Chondrocyte (in vitro differentiated cells): ENCODE measurements at places on chromosomes 1 and 21. TPM values are rescaled to one million over a fixed set of nuclear protein-coding genes. Genes with fewer than 3 reads are reported as not detected.

DNA sequence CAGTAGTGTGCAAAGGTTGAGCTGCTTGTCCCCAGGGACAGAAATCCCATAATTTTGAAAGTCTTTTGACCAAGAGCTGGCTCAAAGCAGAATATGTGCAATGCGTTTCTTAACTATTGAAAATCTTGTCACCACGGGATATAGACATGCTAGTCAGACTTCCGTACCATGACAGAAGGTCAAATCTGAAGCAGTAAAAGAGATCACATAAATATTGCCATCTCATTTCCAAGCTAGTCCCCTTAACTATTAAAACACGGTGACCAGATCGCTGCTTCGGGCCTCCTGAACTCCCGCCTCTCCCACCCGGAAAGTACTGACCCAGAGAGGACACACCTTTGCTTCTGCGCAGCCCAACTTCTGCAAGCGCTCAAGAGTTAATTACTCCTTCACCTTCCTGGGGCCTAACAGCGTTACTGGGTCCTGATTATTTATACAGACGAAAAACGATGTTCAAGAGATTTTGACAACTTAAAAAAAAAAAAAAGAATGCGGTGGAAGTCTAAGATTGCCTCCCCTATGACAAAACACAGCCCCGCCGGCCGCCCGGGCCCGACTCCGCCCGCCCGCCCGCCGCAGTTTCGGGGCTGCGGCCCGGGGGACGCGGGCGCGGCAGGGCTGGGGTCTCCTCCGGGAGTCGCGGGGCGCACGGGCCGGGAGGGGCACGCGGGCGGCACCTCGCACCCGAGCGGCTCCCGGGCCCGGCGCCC, 692 bp downstream of the SORT1 start:
- H3K36me3 ChIP-seq: peaks cover 1% of the 10 kb centered on the region
- H3K4me1 ChIP-seq: peaks cover 68% of the 10 kb centered on the region
- no peak for DNase-seq
- no peaks in the 10 kb centered on the region for H3K27me3 ChIP-seq
- peak overlapping the region; percentile 92 for H3K27ac ChIP-seq

The KCNH1 gene
- 6.0 to 6.3 TPM (median 6.3 TPM) in 3 replicates for total RNA-seq

- DNase-seq: no peak
- peaks cover 7% of the 10 kb centered on the region for H3K4me1 ChIP-seq
- no peak overlapping the region for H3K4me3 ChIP-seq
Measured at GRCh38 chr1:38244218-38244845, 197.7 kb upstream of the POU3F1 start.

The NPHS2 gene
- total RNA-seq: not detected in 3 replicates

The ATP6V1G3 gene
- not detected in 3 replicates for total RNA-seq

- peaks cover 5% of the 10 kb centered on the region for H3K27me3 ChIP-seq
- H3K4me1 ChIP-seq: no peaks in the 10 kb centered on the region
- no peak for DNase-seq
- no peak overlapping the region for H3K27ac ChIP-seq
Measured at GRCh38 chr1:985126-985525, 3.2 kb upstream of the PERM1 start.

The CBR3 gene
- 3.4 to 7.4 TPM (median 3.5 TPM) in 3 replicates for total RNA-seq

- no peaks in the 10 kb centered on the region for H3K36me3 ChIP-seq
- no peak overlapping the region for H3K27ac ChIP-seq
- no peaks in the 10 kb centered on the region for H3K27me3 ChIP-seq
- peaks cover 6% of the 10 kb centered on the region for H3K4me1 ChIP-seq
- no peak for DNase-seq
Measured at GRCh38 chr1:197989058-197989457, 71.9 kb downstream of the LHX9 start.
